ENCODE measurements at places on chromosomes 6 and 20.

GRCh38 chr20:2872459-2873009, 747 bp upstream of the PTPRA start:
- DNase-seq: peak; percentile 40

DNA sequence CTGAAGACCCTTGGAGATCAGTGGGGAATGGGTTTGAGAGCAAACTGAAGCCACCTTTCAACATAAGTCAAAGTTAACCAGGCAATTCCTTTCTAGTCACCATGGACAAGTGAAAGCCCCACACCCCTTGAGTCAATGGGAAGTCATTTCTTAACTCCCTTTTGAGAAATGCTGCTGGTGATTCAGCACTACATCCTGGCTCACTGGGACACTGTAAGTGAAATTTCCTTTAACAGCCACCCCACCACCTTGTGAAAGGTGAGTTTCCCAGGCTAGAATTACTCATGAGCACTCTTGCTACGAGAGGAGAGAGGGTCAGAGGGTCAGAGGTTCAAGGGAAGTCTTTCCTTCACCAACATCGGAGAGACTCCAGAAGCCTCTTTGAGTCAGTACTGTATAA, 93.3 kb upstream of the MARCKS start:
- DNase-seq: no peak

- DNase-seq: no peak
Observed at GRCh38 chr6:167826230-167826895, 348 bp upstream of the AFDN start.

GRCh38 chr6:157766901-157767774, 55.9 kb upstream of the SNX9 start:
- no peak for DNase-seq

GRCh38 chr6:28117386-28118050, 6.9 kb upstream of the ZSCAN16 start:
- DNase-seq: no peak

- no peak for DNase-seq
Observed at GRCh38 chr6:77686931-77687330, 34.1 kb downstream of the MEI4 start.

- DNase-seq: no peak
Observed at GRCh38 chr20:55009066-55009465, 533.7 kb downstream of the DOK5 start.

DNA sequence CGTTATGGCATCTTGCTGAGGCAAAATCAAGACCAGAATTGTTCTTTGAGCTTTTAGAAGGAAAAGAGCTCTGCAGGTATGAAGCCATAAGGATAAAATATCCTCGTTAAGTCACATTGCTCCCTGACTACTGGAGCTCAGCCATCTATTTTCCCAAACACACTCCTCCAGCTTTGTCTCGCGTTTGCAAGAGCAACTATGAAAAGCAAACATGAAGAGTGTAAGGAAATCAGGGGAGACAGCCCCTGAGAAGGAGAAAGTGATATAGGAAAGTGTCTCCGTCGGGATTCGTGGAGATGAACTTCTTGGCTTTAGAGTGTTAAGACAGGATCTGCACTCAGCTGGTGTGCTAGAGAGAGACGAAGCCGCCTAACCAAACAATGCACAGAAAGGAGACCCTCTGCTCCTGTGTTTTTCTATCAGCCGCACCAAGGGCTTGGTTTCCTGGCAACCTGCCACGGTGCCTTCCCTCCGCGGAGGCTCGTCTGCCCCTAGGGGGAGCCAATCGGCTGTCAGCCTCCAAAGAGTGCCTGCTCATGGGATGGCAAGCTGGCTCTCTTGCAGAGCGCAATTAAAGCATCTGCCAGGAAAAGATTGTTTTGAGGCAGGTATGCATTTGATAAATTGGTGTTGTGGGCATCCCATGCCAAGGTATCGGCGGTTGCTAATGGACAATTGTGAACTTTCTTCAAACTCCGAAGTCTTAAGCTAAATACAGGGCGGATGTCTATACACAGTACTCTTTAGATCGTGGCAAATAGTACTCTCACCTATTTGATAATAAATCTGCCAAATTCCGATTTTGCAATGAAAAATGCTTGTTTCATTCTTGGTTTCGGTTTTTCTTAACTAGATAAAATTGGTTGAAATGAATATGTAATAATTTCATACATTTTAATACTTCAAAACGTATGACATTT, 603.2 kb downstream of the RNF144B start:
- DNase-seq: no peak

- no peak for DNase-seq
Observed at GRCh38 chr20:6579824-6580223, 187.7 kb upstream of the BMP2 start.

DNA sequence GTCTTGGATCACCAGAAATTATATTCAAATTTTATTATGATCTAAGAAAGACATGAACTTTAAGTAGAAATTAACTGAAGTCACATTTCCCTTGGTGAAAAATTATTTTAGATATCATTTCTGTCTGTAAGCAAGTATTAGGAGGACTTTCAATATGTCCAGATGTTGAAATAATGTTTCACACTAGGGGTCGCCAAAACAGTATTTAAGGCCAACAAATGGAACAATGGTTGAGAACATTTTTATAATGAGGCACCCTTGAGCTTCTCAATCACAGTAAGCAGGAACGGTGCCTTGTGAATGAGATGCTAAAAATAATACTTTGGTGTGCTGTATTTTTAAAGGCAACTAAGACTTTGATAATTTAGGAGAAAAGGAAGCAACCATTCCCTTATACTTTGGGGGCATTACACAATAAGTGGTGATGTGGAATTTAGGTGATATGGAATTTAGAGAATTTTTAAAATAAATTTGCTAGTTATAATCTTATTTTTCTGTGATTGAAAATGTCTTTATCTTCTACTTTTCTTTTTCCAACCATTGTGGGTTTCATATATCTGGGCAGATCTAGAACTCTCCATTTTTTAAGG, 9.6 kb upstream of the SF3B5 start:
- DNase-seq: no peak

DNA sequence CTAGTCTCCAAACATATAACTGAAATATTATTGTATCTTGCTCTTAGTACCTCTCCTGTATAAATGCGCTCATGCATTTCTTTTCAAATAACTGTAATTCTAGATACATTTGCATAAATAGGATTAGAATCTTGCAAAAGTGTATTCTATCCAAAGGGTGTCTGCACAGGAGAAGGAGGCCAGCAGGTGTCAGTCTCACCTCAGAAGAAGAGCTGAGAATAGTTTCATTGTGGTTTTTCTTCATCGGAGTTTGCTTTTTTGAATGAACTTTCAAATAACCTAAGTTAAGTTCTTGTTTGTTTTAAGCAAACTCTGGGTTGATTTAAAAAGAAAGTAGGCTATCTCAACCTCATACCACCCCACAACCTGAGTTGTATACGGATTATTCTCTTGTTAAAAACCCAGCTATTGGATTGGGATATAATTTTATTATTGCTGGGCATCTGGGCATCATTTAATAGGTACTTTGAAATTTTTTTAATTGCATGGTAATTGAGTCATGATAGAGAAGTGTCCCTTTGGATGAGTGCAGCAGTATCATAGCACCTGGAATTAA, 125.0 kb upstream of the MLIP start:
- no peak for DNase-seq

- no peak for DNase-seq
Observed at GRCh38 chr20:37567671-37568588, 40.3 kb upstream of the BLCAP start.

GRCh38 chr20:45344168-45344860, 3.9 kb downstream of the SDC4 start:
- DNase-seq: no peak

DNA sequence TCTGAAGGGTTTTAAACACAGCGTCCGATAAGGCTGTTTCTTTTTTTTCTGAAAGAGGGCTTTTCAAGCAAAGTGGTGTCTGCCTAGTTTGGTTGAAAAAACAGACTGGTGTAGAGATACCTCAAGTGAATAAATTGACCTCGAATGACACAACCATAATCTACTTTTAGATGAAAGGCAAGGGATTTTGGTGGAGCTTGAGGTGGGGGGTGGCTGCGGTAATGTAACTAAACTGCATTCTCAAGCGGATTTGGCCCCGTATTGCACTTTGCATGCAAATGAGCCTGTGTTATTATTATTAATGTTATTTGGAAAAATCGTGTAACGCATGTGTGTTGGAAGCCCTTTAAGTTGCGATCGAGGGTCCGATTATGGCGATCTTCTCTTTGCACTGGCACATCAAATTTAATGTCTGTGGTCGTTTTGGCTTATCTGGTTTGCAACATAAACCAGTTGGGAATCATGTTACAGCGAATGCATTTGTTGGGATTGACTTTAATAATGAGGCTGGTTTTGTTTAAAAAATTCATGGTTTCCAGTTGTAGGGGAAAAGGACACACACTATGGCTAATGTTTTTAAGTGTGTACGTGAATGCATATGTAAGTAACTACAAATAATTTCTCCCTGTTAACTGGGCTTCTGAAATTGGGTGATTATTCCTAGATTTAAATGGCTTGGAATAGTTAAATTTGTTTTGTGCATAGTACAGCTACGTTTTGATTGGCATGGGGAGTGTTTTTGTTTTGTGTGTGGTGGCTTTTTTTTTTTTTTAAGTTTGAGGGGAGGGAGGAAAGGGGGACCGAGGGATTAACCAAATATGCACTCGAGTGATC, 1.0 kb downstream of the JARID2 start:
- no peak for DNase-seq

GRCh38 chr6:111848262-111848812, 24.9 kb downstream of the FYN start:
- no peak for DNase-seq

DNA sequence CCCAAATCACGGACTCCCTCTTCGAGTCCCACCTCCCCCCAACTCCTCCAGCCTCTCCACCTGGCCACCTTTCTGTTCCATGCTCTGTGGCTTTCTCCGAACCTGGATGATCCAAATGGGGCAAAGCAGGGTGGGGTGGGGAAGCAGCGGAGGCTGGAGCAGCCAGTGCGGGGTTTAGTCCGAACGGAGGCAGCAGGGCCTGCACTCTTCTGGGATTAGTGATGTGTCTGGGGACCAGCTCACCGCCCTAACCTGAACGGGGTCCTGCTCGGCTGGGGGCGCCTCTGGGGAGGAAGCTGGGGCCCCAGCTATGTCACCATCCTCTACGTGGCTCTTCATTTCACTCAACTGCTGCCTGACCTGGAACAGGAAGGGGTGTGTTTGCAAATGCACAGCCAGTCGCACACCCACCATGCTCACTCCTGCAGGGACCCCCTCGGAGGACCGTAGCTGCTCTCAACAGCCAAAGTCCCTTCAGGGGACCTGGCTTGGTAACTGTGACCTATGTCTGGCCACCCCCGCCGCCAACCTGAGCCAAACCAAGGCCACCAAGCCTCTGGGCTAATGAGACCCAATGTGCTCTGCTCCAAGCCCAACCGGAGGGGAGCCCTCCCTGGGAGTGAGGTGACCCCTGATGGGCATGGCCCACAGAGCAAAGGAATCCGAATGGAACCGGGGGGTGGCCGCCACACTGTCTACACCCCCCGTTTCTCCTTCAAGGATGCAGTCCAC, 46.8 kb downstream of the DSTN start:
- DNase-seq: no peak

DNA sequence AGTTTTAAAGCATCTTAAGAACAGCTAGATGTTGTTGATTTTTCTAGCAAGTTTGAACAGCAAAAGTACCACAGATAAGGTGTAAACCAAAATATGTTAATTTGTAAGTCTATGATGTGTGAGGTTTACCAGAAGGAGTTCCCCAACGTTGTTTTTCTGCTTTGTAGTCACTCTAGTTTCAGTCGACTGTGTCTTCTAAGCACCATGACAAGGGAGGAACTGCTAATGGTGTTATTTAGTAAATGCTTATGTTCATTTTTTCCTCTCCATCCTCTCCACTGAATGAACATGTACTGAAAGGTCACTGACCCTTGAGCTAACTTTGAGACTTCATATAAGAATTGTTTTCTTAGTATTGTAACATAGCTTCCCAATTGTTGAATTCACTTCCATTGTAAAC, 3.0 kb downstream of the ENPP3 start:
- DNase-seq: no peak
